ENCODE measurements at places on chromosomes 2 and 18. TPM values are rescaled to one million over a fixed set of nuclear protein-coding genes. Genes with fewer than 3 reads are reported as not detected.

Gene WDR43
- 51.6 TPM for total RNA-seq

Gene IGFBP5
- 5.0 TPM for total RNA-seq

Gene IL36RN
- total RNA-seq = not detected

Gene MPPE1
- 13.9 TPM for total RNA-seq

- no peak for DNase-seq
Observed at GRCh38 chr2:210324906-210325305, 9.9 kb upstream of the MYL1 start.

DNA sequence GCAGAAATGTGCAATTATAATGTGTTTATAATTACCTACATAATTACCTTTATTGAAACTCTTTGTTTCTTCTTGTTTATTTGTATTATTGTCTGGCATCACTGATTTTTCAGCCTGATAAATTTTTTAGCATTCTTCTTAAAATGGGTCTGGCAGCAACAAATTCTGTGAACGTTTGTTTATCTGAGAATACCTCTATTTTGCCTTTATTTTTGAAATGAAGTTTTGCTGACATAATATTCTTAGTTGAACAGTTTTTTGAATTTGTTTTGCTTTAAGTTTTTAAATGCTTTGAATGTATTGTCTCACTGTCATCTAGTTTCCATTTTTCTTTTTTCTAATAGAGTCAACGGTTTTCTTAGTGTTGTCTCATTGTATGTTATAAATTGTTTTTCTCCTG, 1152.0 kb upstream of the CDH2 start:
- no peak for DNase-seq

- DNase-seq = no peak
Observed at GRCh38 chr2:80028584-80028983, 276.0 kb downstream of the LRRTM1 start.

- DNase-seq = no peak
Observed at GRCh38 chr2:70069049-70069448, 18.2 kb upstream of the PCBP1 start.

DNA sequence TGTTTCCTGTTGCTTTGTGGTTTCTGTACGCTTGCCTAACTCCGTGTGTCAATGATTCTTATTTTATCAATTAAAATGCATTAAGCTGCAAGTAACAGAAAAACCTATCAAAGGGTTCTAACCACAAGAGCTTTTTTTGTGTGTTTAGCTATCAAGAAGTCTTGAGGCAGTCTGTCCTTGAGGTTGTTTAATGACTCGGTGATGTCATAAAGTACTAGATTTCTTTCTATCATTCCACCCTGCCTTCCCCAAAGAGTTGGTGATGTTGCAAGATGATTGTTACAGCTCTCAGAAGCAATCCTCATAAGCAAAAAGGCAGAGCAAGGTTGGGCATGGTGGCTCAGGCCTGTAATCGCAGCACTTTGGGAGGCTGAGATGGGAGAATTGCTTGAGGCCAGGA, 51.9 kb upstream of the SPTBN1 start:
- no peak for DNase-seq

GRCh38 chr2:238438856-238439849, 12.4 kb downstream of the ASB1 start:
- DNase-seq = peak; percentile 51

- DNase-seq = peak; percentile 39
Observed at GRCh38 chr18:12422936-12423335, 15.2 kb downstream of the PRELID3A start.

DNA sequence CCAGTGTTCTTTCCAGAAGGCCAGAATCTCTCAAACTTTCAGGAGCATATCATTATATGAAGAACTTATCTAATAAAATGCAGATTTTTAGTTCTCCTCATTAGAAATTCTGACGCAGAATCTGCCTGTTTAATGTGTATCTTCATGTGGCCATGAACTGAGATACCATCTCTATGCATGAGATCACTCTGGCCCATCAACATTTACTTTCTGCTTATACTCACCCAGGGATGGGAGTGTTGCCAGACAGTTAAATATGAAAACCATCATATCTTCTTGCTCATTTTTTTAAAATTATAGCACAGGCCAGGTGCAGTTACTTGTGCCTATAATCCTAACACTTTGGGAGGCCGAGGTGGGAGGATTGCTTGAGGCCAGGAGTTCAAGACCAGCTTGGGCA, 60.4 kb downstream of the MAPK4 start:
- no peak for DNase-seq

GRCh38 chr2:209663656-209664055, 108.0 kb upstream of the UNC80 start:
- DNase-seq = no peak

- no peak for DNase-seq
Observed at GRCh38 chr18:58714259-58714658, 43.0 kb downstream of the MALT1 start.
